ENCODE measurements at places on chromosomes 1 and 21.

GRCh38 chr21:29194847-29195246 is 64.4 kb downstream of the MAP3K7CL start:
- no peak for DNase-seq

DNA sequence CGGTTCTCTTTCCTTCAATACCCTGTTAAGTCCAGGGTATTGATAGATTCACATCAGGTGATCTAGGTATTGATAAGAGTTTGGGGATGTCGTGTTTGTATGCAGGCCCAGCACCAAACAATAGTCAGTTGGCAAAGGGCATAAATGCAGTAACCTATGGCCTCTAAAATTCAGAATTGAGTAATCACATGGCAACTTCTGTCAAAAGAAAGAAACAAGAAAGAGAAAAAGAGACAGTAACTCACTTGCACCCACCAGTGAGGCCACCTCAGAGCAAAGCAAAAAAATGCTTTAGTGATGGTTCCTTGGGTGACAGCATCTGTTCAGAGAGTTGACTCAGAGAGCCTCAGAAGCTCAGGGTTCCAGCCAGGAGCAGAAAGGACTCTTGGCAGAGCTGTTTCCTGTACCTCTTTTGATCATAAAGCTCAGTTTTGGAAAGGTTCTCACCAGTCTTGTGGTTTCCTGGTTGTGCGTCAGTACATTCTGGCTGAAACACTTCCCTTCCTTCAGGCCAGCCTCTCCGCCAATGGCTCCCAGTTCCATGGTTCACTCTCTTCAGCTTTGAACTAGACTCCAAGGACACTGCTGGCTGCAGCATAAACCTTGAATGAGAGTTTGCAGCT is 70.1 kb upstream of the GORAB start:
- no peak for DNase-seq

DNA sequence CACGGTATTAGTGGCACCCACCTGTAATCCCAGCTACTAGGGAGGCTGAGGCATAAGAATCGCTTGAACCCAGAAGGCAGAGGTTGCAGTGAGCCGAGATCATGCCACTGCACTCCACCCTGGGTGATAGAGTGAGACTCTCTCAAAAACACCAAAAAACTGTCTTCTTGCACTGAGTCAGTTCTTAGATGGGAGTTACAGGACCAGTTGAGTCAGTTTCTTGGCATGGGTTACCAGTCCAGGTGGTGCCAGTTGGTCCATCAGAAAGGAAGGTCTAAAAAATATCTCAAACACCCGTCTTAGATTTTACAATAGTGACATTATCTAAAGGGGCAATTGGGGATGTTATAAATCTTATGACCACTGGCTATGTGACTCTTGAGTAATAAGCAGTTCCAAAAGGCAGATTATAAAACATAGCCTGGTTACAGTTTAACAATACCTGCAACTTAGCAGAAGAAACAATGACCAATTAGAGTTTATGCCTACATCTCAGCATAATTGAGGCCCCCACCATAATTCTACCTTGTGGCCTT is 206.9 kb upstream of the FGGY start:
- no peak for DNase-seq

DNA sequence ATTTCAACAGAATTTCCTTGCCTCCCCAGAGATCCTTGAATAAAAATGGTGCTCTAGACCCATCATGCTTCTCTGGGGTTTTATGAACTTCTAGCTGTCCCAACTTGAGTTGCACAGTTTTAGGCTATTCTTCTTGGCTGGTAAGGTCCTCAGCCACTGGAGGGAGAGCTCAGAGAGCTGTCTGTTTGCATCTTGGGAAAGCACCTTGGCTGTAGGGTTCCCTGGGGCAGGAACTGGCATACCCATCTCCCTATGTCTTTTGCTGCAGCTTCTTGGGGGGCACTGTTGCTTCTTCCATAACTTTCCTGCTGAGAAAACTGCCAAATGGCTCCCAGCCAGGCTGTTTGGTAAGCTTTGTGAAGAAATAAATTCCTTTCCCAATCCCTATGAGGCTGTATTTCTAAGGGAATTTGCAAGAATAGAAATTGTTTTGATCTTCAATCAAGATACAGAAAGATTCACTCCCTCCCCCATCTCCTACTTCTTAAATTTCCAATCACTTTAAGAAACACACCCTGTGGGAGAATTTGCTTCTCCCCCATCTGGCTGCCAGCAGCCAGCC is 8.2 kb upstream of the FMOD start:
- no peak for DNase-seq

DNA sequence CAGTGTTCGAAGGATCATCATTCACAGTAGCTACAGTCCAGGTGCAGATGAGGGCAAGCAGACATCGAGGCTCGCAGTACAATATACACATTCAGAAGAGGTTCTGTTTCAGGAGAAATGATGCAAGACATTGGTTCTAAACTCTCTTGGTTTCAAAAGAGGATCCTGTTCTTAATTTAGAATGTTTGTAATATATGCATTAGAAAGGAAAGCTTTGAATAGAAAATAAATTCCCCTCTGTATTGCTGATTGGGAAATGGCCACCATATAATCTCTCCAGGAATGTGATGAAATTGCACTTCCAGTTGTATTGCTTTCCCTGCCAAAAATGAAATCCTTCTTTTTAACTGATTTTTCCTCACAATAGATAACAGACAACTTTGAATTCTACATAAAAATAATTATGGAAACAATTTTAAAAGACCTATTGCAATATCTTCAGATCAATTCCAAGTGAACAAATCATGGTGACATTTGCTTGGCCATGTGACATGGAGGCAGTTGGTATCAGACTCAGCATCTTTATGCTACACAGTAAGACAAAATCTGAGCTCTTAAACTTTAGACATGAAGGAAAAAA is 27.6 kb upstream of the SIPA1L2 start:
- DNase-seq: no peak

DNA sequence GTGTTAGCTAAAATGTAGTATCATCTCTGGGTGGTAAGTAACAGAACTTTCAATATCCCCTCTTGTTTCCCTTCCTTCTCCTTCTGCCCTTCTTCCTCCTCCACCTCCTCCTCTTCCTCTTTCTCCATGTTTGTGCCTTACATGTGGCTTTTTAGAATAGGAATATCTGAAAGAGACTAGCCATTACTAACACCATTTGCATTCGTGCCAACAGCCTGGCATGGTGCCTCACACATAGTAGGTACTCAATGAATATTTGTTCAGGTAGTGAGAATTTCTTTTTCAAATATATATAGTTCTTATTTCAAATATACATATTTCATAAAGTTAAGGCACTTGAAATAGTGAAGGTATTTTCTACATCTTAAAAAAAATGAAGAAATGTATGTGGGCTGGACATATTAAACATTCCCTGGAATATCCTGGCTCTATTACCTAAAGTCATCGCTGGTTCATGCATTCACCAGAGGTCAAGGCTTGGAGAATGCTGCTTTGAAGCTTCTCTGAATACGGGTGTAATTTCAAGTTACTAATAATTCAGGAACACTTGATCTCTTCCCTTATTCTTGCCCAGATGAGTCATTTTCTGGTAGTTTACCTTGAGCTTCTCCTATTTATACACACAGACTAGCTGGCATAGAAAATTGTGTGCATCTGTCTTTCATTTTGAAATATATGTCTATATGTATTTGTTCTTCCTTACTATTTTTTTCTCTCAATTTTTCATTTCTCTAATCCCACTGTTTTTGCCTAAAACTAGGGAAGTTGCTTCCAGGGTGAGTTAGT is 319.4 kb downstream of the TGFB2 start:
- no peak for DNase-seq

DNA sequence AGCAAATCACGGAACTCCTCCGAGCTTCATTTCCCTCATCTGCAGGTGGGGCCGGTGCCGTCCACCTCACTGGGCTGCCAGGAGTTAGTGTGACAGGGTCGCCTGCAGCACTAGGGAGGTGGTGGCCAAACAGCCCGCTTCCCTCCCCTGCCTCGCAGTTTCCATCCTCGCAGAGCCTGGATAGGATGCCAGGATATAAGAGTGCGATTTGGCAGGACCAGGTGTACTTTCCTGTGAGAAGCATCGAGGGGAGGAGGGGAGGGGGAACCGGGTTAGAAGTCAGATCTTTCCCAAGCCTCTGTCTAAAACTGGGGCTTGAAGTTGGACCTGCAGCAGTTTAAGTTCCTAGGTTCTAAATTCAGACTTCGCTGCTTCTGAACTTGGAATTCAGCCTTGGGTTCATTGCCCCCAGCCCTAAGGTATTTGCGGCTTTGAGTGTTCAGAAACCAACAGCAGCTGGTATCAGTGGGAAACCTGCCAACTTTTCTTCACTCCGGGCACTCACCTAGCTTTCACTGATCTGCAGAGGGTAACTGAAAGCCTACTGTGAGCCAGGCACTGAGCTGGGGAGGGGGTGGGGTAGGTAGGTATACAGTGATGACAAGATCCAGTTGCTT is 1.7 kb upstream of the JUN start:
- DNase-seq: peak; percentile 52

DNA sequence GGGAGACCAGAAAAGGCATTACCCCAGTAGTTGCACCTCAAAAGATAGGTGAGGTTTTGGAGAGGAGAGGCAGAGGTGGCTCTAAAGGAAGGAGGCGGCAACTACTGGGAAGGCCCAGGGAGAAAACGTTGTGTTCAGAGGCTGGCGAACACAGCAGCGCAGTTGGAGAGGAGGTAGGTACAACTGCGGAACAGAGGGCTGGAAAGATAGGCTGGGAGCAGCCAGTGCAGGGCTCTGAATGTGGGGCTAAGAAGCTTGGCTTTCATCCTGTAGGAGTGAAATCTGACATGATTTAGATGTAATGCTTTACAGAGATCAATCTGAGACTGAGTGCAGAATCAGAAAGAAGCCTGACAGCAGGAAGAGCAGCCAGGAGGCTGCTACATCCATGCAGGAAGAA is 13.0 kb downstream of the RIMS3 start:
- no peak for DNase-seq

GRCh38 chr1:194024659-194025058 is 838.2 kb upstream of the B3GALT2 start:
- no peak for DNase-seq
